ENCODE measurements at places on chromosomes 6 and 20.

GRCh38 chr6:75864446-75864845 is 115.4 kb downstream of the MYO6 start:
- no peak for DNase-seq

GRCh38 chr6:132131351-132131750 is 180.2 kb upstream of the CCN2 start:
- no peak for DNase-seq

DNA sequence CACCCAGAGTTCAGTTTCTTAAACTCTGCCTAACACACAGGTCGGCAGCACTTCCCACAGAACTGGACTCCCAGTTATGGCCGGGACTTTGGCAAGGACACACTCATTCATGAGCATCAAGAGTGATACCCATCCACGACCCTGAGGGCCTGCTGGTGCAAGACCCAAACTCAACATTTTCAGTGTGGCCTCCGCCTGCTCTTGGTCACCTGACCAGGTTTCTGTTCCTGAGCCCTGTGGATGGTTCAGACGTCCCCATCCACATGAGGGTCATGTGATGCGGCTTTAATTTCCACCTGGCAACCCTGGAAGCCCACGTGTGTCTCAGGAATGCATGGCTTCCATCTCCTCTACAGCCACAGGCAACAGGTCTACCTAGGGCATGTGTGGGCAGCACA is 245.3 kb downstream of the DLL1 start:
- DNase-seq, result no peak

DNA sequence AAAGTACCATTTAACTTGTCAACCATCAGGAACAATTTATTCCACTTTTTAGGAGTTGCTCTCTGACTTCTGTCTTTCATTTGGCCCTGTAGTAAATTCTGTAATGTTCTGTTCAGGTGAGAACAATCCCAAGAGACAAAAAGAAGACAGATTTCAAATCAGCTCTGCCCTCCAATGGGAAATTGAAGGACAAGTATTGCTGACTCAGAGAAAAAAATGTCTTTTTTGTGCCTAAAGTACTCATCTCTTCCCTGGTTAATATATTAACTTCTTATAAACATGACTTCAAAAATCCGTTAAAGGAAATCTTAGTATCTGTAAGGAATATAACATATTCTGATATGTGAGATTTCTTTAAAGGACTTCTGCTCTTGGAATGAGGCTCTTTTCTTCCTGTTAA is 38.6 kb upstream of the SCGN start:
- DNase-seq, result no peak

- no peak for DNase-seq
Observed at GRCh38 chr20:43238833-43239232, 49.1 kb upstream of the PTPRT start.

DNA sequence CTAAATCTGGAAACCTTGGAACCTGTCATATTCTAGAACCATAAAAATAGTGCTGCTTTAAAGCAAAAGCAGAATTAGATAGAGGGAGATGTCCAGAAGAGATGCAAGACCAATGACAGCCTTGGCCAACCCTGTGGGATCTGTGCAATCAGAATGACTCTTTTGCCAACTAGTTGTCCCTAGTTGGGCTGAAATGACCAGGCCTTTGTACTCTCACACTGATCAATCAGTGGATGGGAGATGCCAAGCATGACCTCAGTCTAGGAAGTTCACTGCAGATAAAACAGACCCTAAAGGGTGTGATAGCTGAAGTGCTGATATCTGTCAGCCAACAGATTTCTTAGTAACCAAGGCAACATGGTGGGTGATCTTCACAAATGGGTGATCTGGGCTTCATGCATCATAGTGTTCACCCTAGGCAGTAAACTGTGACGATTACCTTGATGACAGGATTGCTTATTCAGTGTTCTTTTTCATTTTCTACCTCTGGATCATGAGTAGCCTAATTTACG is 52.1 kb downstream of the BCKDHB start:
- no peak for DNase-seq
